ENCODE measurements at places on chromosomes 13 and 19. TPM values are rescaled to one million over a fixed set of nuclear protein-coding genes. Genes with fewer than 3 reads are reported as not detected.

The LILRA5 gene
- not detected for total RNA-seq

The ENOX1 gene
- 0.44 TPM for total RNA-seq

The MATK gene
- total RNA-seq, result 25.2 TPM

The PCDH17 gene
- total RNA-seq, result not detected

The SIGLEC12 gene
- 0.24 TPM for total RNA-seq

DNA sequence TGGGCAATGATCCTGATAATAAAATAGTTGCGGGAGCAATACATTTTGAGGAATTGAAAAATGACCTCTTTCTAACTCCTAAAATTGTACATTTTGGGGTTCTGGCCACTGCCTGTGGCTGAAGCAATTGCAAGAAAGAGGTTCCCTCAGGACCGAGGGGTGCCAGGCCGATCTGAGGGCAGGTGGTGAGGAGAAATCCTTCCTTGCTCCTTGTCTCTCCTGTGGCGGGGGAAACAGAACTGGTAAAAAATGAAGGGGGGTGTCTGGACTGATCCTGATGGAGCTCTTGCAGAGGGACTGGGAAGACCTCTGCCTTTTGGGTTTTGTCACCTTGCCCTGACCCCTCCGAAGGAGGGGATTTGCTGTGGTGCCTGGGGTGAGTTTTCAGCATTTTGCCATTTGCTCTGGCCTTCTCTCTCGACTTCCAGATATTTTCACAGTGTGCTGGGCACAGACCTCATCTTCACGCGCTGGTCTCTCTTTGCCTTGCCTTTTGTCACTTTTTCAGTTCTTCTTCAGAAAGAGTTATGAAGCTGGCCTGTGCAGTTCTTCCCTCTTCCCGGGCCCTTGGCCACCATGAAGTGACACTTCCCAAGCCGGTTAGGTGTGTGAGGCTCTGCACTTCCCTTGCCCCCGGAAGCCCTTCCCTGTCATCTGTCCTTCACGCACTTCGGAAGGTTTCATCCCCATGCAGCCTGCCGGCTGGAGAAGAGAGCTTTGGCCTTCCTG is 22.2 kb downstream of the NFIX start:
- peaks cover 21% of the 10 kb centered on the region for H3K4me1 ChIP-seq
- DNase-seq, result no peak
- no peak overlapping the region for H3K27ac ChIP-seq

DNA sequence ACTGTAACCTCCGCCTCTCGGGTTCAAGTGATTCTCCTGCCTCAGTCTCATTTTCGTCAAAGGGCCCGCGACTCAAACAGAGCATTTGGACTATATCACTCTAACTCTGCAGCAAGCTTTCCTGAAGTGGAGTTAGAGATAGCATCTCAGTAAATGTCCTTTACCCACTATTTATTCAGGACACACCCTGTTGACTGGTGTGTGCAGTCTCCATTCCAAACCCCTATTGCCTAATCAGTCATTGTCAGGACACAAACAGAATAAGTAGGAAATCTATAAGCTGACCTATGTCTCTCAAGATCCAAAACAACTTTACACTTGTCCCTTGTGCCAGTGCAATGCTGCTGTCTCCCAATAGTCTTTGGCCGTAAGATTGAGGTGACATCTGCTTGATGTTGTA is 1.4 kb downstream of the ZNF222 start:
- H3K36me3 ChIP-seq, result peaks cover 60% of the 10 kb centered on the region
- H3K27me3 ChIP-seq, result no peaks in the 10 kb centered on the region
- H3K4me3 ChIP-seq, result no peak overlapping the region
- DNase-seq, result no peak
- peaks cover 18% of the 10 kb centered on the region for H3K4me1 ChIP-seq

DNA sequence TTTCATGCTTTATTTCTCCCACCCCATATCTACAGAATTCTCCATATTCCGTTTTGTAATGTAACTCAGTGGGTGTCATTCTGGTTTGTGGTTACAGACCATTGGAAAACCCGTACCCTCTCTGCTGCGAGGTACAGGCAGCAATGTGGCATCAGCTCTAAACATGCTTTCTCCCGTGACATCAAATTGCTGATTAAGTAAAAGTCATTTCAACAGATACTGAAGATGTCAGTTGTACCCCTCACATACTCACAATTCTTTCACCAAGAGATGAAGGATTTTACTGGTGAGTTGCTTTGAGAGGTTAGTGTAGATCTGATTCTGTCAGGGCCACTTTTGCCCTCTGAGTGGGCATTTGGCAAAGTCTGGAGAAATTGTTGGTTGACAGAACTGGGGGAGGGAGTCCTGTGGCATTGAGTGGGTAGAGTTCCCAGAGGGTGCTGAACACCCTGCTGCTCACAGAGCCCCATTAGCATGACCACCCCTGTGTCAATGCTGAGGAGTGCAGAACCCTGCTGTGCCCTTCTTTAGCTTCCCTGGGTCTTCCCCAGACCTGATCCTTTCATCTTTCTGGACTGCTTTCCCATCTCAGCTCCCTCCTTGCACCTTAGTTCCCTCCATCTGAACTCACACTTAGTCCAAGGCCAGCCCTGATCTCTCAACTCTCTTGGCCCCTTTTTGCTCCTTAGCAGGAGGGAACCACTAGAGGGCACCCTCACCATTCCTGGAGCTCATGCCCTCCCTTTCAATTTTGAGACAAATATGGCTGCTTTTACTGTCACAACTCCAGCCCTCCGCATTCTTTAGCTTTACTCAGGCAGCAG is 39.9 kb upstream of the CEACAM8 start:
- H3K27me3 ChIP-seq, result peaks cover 15% of the 10 kb centered on the region
- DNase-seq, result peak; percentile 61
- no peaks in the 10 kb centered on the region for H3K36me3 ChIP-seq
- no peak overlapping the region for H3K4me3 ChIP-seq
- H3K4me1 ChIP-seq, result no peaks in the 10 kb centered on the region

DNA sequence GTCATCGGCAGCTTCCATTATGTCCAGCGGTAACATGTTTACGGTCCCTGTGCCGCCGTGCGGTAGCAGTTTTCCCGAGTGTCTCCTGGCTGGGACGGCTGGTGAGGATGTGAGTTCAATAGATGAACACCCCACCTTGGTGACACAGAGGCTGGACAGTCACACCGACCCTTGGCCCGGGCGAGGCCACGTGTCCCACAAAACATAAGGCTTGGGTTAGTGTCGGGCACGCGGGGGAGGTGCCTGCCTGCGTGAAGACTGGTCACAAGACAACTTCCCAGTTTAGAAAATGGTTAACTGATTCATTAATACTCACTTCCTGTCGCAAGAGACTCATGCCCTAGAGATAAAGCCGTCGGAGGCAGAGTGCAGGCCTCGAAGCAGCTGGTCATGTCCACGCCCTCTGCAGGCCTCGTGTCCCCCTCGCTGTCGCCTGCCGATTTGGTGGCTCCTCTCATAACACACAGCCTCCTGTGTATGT is 17.2 kb downstream of the RASA3 start:
- H3K27me3 ChIP-seq, result no peaks in the 10 kb centered on the region
- peak; percentile 62 for DNase-seq
- H3K27ac ChIP-seq, result peak overlapping the region; percentile 87
- no peak overlapping the region for H3K4me3 ChIP-seq
- peaks cover 27% of the 10 kb centered on the region for H3K36me3 ChIP-seq

- no peaks in the 10 kb centered on the region for H3K4me1 ChIP-seq
- H3K27ac ChIP-seq, result no peak overlapping the region
- no peak overlapping the region for H3K4me3 ChIP-seq
- H3K36me3 ChIP-seq, result no peaks in the 10 kb centered on the region
Observed at GRCh38 chr19:30898353-30899103, 450.7 kb downstream of the TSHZ3 start.

Data from activated CD4-positive, alpha-beta memory T cell treated with anti-CD3 and anti-CD28 coated beads for 36 hours (primary cell).